ENCODE measurements at places on chromosomes 7 and 10.

DNA sequence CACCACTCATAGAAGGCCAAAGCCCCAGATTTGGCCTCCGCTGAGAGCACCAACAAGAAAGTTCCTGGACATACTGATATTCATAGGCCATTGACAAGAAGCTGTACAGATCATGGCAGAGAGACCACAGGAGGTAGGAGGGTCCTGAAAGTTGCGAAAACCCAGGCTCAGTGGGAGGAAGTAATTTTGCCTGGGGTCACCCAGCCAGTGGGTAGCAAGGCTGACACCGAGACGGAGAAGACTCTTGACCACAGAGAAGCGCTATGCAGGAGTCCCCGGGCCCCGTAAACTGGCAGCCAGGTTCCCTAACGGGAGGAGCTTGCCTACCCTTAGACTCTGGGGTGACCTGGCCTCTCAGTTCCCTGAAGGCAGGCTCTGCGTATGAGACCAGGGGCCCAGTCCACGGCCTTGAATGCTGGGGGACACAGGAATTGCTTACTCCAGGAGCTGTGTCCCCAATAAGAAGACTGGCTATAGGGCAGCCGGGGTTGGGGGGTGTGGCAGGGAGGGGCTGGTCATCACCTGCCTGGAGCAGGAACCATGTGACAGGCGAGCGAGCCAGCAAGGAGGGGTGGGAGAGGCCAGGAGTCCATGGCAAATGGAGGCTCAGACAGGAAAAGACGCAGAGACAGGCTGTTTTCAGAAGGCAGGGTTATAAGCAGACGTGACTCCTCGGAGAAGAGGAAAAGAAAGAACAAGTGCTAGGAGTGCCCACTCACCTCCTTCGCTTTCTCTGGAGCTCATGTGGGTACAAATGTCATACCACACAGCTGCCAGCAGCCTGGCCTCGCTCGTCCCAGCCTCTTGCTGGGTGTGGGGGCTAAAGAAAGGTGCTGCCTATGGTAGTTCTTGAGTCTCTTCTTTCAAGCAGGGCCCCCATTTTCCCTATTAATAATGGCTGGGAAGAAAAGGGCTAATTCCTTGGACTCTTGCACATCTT, 24.6 kb upstream of the NPFFR1 start:
- no peak for DNase-seq

DNA sequence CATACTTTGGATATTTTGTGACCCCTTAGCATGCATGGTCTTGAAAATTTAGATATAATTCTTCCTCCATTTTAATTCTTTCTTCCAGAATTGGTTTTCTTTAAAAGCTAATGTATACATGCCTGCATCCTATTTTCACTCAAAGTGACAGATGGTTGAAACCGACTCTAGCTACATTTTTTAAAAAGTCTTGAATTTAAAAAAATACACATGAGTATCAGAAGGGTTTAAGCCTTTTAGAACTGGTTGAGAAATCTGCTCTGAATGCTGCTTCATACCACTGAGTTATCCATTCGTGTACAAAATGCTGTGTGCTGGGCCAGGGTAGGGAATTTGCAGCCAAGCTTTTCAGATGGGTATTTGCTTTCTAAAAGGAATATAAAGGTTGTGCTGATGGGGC, 16.5 kb downstream of the DYNC1I1 start:
- DNase-seq: no peak

DNA sequence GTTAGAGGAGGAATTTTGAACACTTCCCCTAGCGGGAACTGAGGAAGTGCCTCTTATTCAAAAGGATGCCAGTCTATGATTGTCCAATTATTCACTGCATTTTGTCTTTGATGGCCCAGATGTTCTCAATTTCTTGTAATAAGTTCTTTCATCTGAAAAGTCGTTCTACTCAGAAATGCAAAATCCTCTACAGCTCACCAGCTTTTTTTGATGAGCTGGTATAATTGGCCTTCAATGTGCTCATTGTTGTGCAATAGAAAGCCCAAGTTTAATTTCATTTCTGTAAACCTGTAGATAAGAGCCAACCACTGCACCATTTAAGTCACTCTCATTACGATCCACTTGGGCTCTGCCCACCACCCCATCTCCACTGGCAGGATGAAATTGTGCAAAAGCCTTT, 978.7 kb upstream of the AUTS2 start:
- no peak for DNase-seq

DNA sequence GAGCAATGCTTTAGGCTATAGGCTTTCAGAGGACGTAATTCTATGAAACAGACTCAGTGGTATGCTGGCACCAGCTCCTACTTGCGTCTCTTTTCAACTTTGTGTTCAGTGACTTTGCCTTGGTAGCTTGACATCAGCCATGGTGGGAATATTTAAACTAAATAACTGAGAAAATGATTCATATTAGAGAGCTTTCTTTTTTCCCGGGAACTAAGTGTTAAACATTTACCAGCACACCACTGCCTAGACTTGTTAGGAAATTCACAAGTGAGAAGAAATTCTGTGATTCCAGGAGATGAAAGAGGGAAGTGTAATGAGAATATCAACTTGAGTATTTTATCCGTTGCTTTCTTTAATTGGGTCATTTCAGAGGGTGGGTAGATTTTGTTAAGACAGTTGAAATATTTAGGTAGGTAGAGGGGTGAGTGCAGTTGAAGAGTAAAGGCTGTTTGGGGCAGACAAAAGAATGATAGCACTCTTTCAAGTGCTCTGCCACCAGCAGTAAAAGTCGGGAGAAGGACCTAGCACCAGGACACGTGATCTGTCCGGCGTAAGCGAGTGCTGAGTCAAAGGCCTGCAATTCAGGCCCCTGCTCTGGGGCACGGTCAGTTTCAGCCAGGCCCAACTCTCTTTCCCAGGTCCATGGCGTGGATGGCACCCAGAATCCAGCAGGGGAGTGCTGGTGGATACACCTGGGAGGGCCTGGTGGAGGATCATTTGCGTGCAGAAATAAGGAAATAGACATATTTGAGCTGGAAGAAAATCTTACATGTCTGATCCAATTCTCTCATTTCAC, 206.3 kb downstream of the SNX10 start:
- no peak for DNase-seq

DNA sequence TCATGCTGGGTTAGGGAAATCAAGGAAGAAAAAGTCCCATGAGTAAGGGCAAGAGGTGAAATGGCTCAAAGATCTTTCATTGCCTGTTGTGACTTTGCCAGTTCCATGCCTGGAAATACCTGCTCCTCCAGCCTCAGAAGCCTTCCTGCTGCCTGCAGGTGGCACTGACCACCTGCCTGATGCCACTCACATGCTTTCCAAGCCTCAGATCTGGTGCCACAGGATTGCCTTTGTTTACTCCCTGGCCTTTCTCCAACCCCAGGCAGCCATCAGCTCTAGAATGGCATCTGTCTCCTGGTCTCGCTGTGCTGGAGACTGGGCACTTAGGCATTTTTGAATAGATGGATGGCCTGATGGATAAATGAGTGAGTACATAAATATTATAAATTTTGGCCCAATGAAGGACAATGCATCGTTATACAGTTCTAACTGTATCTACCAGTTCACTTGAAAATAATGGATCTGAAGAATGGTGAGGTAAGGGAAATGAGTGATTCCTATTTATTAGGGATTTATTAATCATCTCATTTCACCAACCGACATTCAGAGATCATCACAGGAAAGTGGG, 657.2 kb downstream of the INHBA start:
- no peak for DNase-seq

DNA sequence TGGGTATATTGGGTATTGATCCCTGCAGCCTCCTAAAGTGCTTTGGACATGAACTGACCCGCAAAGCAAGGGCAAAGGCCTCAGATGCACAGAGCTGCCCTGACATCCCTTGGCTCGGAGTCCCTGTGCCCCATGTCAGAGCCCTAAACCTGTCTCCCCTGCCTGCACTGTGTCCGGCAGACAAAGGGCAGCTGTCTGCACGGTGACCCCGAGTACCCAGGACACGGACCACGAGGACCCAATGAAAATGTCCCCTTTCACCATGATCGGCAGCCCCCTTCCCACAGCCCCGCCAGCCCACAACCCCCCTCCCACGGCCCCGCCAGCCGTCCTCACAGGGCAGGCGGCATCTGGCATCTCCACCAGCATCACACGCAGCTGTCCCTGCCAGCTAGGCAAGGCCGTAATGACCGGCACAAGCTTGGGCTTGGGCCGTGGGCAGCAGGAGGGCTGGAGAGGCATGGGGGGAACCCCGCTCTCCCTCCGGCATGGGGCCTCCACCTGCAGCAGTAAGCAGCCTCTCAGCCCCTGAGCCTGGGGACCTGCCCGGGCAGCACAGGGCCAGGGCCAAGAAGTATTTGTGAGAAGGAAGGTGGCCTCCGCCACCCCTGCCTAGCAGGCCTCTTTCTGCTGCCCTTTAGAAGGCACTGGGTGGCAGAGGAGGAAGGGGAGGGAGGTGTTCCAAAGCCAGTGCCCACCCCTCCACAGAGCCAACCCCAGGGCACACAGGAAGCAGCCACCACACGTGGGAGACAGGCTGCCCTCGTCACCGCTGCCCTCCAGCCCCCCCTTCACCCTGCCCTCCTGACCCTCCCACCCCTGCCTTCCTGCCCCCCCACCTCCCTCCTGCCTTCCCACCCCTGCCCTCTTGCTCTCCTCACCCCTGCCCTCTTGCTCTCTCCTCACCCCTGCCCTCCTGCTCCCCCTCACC, 10.1 kb downstream of the NUDT1 start:
- DNase-seq: no peak

DNA sequence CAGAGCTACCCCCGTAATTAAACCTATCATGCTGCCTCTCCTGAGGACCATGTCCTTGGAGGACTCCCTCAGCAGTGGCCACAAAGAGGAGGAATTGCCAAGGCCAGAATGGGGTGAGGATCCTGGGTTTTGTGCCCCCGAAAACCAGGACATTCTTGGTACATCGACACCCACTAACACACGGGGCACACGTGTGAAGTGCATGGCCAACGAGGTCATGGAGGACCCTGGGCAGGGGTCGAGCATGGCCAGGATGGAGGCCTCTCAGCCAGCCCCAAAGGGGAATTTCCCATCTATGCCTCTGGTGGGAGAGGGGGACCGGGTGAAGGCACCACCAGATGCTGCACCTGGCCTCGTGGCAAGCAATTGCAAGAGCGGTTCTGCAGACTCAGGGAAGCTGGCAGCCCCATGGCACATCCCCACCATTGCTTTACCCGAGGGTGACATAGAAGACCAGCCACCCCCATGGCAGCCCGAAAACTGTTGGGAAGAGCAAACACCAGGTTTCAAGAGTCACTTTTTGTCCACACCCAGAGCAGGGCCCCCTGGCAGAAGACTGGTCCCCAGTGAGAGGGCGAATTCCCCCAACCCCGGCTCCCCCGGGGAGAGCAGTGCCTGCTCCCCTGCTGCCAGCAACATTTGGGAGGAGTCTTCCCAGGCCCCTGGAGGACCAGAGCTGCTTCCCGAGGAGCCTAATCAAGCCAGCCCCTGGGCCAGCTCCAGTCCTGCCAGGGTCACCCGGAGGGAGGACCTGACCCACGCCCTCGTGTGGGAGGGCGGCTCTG, 26.4 kb downstream of the C10orf71 start:
- no peak for DNase-seq

DNA sequence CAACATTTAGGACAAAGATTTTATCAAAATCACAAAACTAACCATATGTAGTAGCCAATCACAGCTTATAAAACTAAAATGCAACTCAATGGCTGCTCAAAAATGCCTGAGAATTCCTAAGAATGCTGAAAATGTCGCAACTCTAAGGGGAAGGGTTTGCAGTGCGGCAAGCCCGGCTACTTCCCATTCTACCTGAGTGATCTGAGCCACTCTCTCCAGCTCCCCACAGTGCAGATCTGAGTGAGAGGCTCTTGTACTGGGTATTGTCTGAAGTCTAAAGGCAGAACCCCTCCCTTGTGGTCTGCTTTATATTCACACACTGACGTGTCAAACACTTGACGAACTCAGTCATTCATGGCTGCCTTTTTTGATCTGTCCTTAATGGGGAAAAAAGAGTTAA, 28.9 kb downstream of the RAB11FIP2 start:
- DNase-seq: no peak

DNA sequence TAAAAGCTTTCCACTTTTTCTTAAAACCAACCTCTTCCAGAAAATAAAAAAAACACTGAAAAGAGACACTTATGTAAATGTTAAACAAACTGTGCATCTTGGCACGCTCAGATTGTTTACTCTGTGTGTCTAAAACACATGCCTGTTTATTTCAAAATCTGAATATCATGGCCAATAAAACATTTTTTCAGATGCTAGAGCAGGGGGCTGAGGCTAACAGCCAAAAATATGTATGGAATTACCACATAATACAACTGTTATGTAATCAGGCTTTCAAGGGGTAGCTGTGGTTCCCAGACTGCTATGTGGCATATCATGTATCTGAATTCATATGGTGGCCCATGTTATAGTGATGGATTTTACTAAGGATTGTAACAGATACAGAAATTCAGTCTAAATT, 130.4 kb downstream of the HIBADH start:
- no peak for DNase-seq

DNA sequence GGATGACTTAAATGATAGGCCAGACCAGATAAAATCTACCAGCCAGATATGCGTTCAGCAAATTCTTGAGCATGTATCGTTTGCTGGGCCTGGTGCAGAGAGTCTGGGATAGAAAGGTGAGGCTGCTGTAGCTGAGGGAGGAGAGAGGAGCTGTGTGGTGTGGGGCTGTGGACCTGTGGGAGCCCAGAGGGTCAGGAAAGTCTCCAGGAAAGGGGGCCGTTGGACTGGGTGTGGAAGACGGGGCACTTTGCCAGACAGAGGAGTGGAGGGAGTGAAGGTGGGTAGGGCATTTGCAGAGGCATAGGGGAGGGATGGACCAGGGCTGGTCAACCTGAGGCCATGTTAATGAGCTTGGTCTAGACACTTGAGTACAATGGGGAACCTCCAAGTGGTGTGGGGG, 124.7 kb upstream of the UNC5B start:
- no peak for DNase-seq

- no peak for DNase-seq
Observed at GRCh38 chr7:25075459-25075858, 49.6 kb downstream of the CYCS start.

GRCh38 chr10:83476211-83476610, 663.1 kb upstream of the GHITM start:
- no peak for DNase-seq

GRCh38 chr7:151010307-151011096, 13.8 kb downstream of the ATG9B start:
- no peak for DNase-seq

DNA sequence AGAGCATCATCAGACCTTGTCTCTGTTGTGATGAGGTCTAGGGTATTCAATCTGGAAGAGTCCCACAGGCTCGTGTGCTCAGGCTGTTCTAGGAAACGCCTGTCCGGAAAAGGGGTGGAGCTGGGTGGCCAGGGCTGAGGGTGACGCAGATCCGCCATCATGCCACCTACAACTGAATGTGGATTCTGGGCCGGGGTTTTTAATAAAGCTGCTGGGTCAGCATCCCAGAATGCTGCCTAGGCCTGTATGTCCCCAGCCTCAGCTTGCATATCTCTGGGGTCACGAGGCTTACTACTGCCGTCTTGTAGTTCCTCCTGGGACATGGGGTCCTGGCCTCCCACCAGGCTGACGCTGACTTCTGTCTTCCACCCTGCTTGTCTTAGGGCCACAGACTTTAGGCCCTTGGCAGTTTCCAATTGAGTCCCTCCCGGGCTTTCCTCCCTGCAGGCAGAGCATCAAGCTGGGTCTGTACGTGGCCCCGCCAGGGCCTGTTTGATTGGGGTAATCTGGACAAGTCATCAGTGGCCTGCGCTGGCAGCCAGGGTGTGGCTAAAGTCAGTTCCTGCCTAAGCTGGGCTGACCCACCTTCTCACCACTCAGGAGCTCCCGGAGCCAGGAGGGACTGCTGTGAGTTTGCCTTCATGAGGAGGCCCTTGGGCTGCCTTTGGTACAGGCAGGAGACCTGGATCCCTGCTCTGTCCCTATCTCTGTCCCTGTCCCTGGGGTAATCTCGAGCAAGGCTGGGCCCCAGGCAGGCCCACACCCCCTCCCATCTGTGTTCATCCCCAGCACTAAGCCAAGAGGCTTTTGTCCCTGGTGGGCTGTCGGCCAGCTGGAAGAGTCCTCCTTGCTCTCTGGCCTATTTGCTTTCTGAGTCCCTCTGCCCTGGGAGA, 79.9 kb downstream of the ZMIZ1 start:
- DNase-seq: peak; percentile 79
